ENCODE measurements at places on chromosomes 1 and 21.
A peak's percentile ranks its signal among the peaks of the same experiment; 100 is the strongest.

DNA sequence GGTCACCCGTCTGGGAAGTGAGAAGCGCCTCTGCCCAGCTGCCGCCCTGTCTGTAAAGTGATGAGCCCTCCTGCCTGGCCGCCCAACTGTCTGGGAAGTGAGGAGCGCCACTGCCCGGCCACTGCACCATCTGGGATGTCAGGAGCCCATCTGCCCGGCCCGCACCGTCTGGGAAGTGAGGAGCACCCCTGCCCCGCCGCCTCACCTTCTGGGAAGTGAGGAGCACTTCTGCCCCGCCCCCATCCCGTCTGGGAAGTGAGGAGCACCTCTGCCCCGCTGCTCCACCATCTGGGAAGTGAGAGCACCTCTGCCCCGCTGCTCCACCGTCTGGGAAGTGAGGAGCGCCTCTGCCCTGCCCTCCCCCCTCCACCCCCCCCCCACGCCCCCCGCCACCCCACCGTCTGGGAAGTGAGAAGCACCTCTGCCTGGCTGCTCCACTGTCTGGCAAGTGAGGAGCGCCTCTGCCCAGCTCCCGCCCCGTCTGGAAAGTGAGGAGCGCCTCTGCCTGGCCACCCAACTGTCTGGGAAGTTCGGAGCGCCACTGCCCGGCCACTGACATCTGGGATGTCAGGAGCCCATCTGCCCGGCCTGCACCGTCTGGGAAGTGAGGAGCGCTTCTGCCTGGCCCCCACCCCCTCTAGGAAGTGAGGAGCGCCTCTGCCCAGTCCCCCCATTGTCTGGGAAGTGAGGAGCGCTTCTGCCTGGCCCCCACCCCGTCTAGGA is 4.5 kb upstream of the ZZZ3 start:
- no peak for DNase-seq

DNA sequence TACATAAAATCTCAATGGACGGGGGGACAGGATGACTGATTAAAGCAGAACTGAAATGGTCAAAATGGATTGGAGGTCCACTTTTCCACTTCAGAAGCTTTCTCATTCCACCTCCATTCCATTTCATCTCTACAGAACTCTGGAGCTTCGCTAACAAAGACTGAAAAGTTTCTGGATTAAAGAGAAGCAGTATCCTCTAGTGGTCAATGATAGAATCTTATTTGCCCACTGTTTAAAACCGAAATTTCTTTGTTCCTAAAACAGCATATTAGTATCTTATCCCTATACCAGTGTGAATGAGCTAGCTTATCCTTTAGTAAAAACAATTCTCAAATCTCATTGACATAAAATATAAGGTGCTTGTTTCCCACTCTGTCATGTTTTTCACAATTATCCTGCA is 890.6 kb downstream of the KCNT2 start:
- DNase-seq, result no peak

DNA sequence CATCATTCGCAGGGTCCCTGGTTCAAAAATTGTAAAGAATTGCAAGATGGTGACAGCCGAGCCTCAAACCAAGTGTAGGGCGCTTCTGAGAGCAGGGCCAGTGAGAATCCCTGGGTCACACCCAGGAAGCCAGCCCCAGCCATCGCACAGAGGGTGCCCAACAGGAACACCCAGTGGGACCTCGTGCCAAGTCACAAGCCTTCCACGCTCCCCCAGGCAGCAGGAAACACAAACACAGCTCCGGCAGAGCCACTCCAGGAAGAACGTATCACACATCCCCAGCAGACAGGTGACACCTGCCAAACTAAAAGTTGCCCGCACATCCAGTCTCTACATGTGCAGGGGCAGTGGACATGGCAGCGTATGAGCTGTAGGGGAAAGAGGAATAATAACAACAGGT is 20.2 kb downstream of the DHRS3 start:
- no peak for DNase-seq

DNA sequence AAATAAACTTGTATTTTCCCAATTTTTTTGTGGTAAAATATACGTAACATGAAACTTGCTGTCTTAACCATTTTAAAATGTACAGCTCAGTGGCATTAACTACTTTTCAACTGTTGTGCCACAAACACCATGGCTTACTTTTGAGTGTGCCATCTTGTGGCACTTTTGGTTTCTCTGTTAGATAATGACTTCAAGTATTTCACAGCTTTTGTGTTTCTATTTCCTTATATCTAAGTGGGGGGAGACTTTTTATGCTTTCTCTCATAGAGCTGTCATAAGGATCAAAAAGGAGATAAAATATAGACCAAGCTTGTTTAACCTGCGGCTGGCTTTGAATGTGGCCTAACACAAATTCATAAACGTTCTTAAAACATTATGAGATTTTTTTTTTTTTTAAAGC is 44.3 kb downstream of the CDC14A start:
- no peak for DNase-seq

DNA sequence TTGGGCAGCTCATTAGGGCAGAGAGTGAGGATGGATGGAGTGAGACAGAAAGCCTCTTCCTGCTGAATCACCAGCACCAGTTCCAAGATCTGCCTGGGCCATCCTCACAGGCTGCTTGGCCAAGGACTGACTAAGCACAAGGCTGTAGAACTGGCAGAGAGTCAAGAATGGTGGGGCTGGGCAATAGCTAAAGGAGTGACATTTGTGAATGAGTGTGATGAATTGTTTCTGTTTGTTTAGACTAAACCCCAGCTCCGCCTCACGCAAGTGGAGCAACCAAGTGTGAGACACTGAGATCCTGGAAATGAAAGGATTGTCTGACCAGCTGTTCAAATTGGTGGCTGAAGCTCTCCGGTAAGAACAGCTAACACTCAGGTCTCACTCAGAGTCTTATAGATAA is 38.6 kb downstream of the BRINP2 start:
- DNase-seq, result peak; percentile 58

DNA sequence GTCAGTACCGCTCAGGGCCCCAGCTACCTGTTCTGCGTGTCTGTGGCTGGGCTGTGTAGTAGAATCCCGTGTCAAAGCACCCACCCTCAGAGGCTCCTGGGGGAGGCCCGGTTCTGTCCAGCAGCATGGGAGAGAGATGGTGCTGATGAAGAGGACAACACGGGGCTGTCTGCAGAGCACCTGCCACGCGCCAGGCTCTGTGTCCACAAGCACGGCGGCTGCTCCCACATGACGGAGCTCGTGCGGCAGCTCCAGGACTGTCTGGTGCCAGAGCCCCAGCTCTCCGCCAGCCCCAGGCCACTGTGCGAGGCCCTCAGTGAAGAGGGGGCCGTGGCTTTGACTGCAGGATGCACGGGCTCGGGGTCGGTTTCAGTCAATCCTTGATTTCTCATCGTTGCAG is 42.0 kb upstream of the TSPEAR start:
- DNase-seq, result no peak

- no peak for DNase-seq
These were observed 104.4 kb downstream of the UCHL5 start for GRCh38 chr1:192954705-192955265.

GRCh38 chr1:25478633-25479032 is 47.9 kb downstream of the MACO1 start:
- DNase-seq, result peak; percentile 42

GRCh38 chr1:44661781-44662682 is 12.2 kb downstream of the TMEM53 start:
- peak; percentile 55 for DNase-seq

DNA sequence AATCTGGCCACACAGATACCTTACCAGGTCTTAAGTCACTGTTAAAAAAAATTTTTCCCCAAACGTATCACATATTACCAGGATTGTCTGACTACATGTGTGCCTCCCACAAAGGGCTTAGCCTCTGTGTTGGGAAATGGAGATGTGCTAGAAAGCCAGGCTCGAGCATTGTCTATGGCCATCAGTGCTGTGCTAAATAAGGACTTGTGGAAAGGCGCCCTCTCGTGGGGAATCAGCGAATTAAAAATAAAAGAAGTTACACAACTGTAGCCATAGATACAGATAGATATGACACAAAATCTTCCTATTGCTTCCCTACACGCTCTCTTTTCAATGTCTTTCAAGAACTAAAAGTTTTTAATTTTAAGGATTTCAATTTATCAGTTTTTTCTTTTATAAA is 47.5 kb upstream of the CRNN start:
- no peak for DNase-seq

- no peak for DNase-seq
These were observed 35.9 kb downstream of the KCNC4 start for GRCh38 chr1:110245876-110246620.

- DNase-seq, result no peak
These were observed 16.5 kb downstream of the LHX9 start for GRCh38 chr1:197933647-197934046.

DNA sequence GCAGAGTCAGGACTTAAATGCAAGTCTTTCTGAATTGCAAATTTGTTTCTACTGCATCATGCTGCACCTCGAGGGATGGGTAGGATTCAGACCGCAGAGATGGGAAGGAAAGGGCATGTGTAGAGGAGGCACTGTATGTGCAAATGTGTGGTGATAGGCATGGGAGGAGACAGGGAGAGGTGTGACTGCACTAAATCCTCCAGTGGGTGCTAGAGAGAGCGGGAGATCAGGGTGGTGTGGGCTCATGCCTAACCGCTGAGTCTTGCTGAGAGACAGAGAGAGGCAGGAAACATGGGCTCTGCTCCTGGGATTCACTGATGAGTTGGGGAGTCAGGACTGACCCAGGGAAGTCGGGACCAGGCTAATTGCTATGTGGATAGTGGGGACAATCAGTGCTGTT is 61.1 kb downstream of the PTPRU start:
- DNase-seq, result no peak

- no peak for DNase-seq
These were observed 214.0 kb downstream of the KCNJ6 start for GRCh38 chr21:37702241-37702640.

GRCh38 chr1:170313306-170313705 is 167.5 kb downstream of the NTMT2 start:
- no peak for DNase-seq

DNA sequence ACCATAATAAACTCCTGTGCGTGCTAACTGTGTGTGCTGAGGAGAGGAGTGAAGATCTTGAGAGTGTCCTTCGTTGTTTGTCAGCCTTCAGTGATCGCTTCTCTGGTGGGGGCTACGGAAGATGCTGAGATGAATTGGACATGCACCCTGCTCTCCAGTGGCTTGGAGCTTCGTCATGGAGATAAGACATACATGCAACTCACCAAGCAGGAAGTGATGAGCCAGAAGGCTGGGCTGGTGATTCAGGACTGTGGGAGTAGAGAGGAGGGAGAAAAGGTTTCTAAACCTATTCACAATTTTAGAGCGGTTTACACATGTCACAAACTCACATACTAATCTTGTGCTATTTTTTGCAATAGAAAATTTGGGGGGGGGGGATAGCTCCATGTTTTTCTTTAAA is 128.9 kb upstream of the ADAR start:
- DNase-seq, result no peak

DNA sequence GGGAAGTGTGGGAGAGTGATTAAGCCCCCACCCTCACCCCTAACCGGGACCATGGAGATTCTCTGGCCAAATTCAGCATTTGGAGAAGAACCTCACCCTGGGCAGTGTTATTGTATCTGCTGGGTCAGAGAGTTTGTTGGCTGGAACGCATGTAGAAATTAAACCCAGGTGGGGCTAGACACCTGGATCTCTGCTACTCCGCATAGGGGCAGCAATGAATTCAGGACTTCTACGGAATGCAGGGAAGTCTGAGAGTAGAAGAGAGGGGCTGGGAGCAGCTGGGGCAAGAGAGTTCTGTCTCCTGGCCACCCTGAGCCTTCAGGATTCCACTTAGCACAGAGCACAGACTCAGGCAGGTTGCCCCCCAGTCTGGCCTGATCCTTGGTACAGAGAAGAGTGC is 3.6 kb upstream of the CRABP2 start:
- no peak for DNase-seq

DNA sequence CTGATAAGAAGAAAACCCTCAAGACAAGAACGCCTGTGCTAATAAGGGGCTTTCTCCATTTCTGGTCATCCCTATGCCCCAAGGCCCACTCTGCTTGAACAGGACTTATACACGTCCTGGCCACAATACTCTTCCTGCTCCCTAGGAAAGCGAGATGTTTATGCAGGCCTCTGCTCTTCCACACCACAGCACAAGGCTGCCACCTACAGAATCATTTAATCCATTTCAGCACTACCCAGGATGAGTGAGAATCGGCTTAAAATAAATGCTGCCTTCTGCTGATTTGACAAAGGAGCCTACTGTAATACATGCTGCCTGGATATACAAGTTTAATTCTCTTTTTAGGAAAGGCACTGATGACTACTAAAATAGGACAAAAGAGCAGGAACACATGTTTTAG is 29.4 kb downstream of the FRRS1 start:
- peak; percentile 5 for DNase-seq

GRCh38 chr1:228803421-228803820 is 68.1 kb downstream of the RHOU start:
- DNase-seq, result no peak

DNA sequence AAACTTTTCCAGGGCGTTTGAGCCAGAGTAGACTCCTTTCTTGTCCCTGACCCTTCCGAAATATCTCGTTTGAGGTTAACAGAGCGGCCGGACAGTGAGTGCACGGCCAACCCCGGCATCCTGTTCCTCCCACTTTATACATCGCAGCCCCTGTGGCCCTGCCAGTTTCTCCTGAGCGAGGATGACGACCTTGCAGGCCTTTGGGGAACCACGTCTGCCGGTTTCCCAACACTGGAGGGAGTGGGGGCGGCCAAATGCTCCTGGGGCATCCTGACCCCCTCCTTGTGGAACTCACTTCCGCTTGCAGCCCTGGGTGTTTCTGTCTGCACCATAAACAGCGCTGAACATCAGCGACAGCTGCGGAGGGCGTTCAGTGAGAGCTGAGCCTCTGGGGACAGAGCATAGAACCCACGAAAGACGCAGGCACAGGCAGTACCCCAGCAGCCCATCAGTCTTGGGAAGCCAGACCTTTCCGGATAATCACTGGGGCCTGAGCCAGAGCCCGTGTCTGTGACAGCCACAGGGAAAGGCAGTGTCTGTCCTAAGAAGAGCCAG is 4.8 kb upstream of the KCNAB2 start:
- DNase-seq, result no peak

GRCh38 chr1:69527273-69527672 is 40.4 kb upstream of the LRRC7 start:
- no peak for DNase-seq

- no peak for DNase-seq
These were observed 106.8 kb downstream of the ESRRG start for GRCh38 chr1:216616425-216616824.

Data from DMS79 treated with DMSO at 0.1 percent for 48 hours (cell line).